ENCODE measurements at places on chromosomes 12 and 14.

DNA sequence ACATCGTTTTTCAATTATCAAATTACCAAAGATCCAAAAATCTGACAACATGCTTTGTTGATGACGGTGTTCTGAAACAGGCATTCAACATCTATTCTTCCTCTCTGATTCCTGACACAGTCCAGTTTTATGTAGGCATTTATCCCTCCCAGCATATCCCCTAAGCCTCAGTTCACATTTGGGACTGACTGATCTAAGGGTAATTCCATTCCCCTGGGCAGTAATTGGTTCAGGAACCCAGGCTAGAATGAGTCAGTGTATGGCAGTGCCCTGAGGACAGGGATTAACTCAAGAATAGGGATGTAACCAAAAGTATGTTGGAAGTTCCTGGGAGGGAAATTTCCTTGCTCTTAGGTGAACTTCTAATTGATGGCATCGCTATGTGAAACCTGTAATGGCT lies 10.3 kb upstream of the PCNX1 start:
- no peak for DNase-seq

- DNase-seq: no peak
Observed at GRCh38 chr14:24844011-24844410, 205.9 kb downstream of the STXBP6 start.

- DNase-seq: no peak
Observed at GRCh38 chr14:60204843-60205774, 39.9 kb upstream of the DHRS7 start.

GRCh38 chr14:69719501-69719951 lies 47.4 kb upstream of the SRSF5 start:
- DNase-seq: no peak

DNA sequence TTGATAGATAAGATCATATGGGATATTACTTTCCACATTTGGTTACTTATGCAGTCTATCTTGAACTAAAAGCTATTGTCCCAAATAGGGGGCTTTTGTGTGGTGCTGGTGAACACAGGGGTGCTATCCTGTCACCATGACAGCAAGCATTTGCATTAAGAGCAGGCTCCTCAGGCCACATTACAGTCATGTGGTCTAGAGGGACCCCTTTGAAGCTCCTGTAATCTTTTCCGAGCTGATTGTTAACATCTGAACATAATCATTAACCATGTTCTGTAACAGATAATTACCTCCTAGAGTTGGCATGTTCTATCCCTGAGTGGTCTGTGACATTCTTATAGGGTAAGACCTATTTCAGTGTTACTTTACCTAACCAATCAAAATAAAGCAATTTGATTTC lies 178.8 kb downstream of the KTN1 start:
- DNase-seq: no peak

DNA sequence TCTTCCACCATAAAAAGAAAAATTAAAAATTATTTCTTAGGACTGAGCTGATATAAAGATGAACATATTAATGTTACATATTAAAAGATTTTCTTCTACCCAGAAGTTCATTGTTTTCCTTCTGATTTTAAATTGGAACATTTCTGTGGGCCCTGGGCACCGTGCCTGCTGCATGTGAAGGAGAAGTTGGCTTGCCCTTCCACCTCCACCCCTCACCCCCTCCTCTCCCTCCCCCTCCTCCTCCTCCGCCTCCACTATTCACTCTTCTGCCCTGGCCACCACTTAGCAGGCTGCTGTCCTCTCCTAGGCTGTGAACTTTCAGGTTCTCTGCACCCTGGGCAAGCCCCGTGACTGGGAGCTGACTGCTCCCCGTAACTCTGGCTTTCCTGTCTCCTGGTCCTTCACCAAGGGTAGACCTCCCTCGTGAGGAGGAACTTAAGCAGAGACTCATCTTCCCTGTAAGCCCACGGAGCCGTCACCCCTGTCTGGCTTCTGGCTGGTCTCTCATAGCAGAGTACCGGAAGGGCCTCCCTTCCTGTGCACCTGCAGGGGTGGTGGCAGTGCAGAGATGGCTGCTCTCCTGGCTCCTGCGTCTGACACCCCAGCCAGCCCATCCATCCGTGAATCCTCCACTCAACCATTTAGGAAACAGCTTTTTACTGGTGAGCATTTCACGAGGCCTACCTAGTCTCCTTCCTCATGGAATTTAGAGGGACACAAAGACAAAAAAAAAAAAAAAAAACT lies 12.8 kb downstream of the TUNAR start:
- no peak for DNase-seq

DNA sequence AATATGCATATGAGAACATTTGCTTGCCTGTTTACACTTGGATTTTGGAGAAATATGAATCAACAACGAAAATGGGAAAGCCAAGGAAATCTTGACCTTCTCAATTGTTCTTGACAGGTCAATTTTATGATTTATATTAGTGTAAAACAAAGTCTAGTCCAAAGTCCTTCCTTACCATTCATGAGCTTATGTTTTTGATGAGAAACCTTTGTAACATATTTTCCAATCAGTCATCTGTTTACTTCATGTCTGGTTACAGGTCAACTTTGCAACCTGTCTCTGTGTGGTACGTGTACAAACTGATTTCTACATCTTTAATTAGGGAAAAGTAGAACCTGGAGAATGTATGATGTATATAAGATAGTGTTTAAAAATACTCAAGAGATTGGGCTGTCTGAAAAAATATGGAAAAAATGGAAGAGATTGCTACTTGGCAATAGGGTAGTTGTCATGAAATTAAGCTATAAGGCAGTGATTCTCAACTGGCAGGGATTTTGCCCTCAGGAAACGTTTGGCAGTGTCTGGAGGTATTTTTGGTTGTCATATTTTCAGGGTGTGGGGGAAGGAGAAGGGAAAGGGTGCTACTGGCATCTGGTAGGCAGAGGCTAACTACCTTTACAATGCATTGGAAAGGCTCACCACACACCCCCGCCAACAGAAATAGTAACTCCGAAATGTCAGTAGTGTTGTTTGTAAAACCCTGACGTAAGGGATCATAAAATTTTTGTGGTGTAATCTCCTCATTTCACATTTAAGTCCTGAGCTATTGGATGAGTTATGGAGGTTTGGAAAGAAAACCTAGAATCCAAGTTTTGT lies 110.4 kb upstream of the PTPRB start:
- no peak for DNase-seq

DNA sequence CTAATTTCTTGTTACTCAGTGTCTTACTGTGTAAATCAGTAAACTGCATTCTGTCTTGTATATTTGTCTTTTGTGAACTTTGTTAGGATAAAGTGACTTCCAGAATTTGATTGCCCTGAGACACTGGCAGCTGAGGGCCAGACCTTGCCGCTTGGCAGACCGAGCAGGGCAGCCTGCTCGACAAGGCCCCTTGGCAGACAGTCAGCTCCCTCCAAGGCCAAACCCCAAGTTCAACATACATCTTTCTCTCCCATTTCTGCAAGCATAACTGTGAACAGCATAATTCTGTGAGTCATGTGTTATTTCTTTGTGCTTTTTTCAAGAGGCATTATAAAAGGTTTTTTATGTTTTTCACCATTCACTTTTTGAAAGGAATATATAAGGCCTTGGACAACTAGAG lies 39.2 kb upstream of the BMAL2 start:
- no peak for DNase-seq

DNA sequence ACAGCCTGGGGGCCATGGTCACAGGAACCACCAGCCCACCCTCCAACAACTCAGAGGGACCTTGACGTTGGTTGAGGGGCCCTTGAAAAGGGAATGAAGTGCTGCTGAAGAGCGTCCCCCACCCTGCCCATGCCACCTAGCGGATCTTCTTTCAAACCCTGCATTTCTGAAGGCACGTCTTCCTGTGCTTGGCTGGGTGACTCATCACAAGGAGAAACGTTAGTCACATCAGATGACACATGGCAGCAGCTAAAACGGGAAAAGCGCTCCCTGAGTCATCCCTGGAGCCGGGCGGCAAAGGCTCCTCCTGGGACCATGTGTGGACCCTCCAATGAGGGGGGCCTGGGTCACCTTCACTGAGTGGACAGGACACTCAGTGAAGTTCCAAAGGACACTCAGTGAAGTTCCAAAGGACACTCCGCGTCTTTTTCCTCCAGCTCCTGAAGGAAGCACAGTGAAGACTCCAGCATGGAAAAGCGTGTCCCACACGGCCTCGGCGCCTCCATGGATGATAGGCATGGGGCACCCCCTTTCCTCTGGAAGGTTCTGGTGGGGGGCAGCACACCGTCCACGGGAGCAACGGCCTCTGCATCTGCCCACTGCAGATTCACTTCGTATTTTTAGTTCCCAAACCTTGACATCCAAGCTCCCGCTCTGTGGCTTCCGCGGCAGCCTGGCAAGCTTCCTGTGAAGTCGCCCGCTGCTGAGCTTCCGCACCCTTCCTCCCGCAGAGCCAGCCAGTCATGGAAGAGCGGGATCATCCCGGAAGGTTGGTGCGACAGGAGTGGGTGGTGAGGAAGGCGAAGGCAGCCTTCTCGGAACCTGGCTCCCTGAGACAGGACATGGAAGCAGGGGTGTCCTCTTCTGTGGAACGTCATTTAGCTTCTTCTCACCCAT lies 383.4 kb downstream of the VRK1 start:
- no peak for DNase-seq

- no peak for DNase-seq
Observed at GRCh38 chr14:68543516-68543915, 249.4 kb downstream of the ZFP36L1 start.

- DNase-seq: no peak
Observed at GRCh38 chr14:33569821-33570687, 380.8 kb downstream of the EGLN3 start.

DNA sequence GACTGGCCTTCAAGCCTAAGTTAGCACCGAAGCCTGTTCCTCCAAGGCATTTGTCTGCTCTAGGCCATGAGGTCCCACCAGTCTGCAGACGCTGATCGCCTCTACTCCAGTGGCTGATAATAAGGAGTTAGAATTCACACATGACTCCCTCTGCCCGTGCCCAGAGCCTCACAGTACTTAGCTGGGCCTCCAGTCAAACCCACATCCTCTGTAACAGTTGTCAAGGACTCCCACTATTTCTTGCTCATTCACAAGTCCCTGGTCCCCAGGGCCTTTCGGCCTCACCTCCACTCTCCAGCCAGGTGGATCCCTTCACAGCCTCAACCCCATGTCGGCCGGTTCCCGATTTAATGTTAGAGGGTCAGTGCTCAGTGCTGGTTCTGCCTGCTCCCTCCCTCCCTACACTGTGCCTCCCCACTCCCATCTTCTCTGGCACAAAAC lies 6.3 kb upstream of the KRT5 start:
- DNase-seq: no peak

DNA sequence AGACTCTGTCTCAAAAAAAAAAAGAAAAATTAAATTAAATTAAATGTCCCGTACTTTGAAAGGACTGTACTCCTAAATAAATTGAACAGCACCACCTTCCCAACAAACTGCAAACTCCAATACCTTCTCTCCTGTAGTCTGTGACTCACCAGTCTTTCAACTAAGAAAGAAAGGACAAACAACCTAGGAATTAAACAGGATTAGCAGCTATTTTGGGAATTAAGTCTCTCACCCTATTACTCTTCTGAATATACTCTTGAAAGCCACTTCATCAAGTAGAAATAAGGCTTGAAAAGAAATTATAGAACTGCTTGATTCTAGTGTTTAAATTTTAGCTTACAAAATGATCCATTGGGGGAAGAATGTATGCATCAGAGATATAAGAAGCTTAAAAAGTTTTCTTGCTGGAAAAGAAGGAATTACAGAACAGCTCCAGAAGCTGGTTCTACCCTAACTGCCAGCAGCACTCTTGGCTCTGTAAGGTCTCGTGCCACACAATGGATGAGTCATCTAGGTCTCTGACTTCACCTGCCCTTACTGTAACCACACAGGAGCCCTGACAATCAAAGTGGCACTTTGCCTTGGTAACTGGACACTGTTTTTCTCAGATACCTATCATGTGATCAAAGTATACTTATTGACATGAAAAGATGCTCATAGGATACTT lies 57.0 kb upstream of the CERS5 start:
- no peak for DNase-seq

- no peak for DNase-seq
Observed at GRCh38 chr14:37384870-37385596, 187.3 kb downstream of the MIPOL1 start.

DNA sequence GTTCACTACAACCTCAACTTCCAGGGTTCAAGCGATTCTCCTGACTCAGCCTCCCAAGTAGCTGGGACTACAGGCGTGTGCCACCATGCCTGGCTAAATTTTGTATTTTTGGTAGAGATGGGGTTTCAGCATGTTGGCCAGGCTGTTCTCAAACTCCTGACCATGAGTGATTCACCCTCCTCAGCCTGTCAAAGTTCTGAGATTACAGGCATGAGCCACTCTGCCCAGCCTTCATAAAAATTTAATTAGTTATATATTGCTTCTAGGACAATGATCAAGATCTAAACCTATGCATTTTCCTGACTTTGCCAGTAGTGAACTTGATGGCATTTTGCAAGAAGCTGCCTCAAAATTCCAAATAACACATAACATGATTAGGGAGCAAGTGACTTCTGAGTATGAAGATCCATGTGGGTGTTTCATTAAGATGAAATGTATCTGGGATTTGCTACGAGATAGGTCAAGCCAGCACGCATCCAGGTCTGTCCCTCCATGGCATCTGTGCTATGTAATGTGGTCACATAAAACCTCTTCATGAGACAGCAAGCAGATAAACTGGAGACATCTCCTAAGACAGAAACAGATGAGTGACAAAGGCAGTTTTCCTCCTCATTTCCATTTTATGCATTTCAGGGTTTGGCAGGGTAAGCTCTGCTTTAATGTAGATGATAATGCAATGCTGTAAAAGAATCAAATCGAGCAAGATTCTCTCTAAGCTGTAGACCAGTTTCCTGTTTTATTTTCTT lies 319.4 kb upstream of the ATP2B1 start:
- DNase-seq: no peak

- no peak for DNase-seq
Observed at GRCh38 chr14:20278414-20278813, 27.3 kb downstream of the TTC5 start.

- no peak for DNase-seq
Observed at GRCh38 chr12:106035421-106035820, 103.3 kb downstream of the NUAK1 start.

GRCh38 chr14:65791191-65791981 lies 378.9 kb downstream of the FUT8 start:
- no peak for DNase-seq

- DNase-seq: no peak
Observed at GRCh38 chr12:32522331-32523221, 123.2 kb downstream of the FGD4 start.

DNA sequence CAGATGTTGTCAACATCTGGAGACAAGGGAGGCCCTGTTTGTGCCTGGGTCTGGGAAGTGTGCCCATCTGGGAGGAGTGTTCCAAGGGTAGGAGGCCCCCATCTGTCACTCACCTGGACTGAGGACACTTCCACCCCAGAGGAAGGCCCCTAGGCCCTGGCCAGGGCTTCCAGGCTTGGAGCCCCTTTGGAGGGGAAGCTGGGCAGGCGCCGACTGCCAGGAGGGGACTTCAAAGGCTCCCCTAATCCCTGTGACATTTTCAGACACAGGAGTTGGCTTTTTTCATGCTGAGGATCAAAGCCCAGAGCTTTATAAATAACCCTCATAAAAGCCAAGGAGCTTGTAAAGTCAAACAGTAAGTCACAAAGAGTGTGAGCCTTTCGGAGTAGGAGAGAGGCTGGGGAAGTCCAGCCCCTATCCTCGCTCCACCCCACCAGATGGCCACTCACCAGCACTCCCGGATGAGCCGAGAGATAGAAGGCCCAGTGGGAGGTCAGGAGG lies 17.6 kb upstream of the FAM222A start:
- no peak for DNase-seq

GRCh38 chr12:118103201-118103600 lies 610 bp downstream of the VSIG10 start:
- no peak for DNase-seq

GRCh38 chr14:55297611-55298499 lies 26.6 kb downstream of the FBXO34 start:
- no peak for DNase-seq

GRCh38 chr12:101957252-101957959 lies 80.0 kb downstream of the DRAM1 start:
- DNase-seq: no peak

Measured in activated T-cell treated with anti-CD3 and anti-CD28 coated beads for 1 hour (primary cell).